NCI-H2171 treated with DMSO at 0.1 percent for 48 hours (cell line): ENCODE measurements at places on chromosomes 4 and X.

GRCh38 chr4:97185233-97185632 lies 958.0 kb downstream of the STPG2 start:
- no peak for DNase-seq

GRCh38 chr4:32672359-32672758 lies 1952.2 kb downstream of the PCDH7 start:
- no peak for DNase-seq

- DNase-seq: no peak
Observed at GRCh38 chr4:163941221-163941905, 446.9 kb downstream of the TMA16 start.

DNA sequence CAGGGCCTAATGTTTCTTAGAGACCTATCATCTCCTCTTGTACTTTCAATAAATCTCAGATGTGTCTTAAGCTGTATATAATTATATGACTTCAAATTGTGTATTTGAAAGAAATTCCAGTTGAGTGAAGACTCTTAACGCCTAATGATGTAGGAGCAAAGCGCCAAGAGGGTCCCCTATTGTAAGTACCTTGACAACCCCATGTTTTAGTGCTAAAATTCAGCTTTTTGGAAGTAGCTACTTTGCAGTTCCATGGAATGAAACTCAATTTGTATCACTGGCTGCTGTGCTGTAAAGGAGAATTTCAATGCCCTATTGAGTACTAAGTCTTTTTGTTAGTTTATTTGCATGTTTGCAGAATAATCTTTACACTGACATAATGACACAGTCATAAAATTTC lies 1826.6 kb upstream of the AGA start:
- no peak for DNase-seq

GRCh38 chrX:41711021-41711667 lies 12.8 kb upstream of the GPR82 start:
- no peak for DNase-seq

DNA sequence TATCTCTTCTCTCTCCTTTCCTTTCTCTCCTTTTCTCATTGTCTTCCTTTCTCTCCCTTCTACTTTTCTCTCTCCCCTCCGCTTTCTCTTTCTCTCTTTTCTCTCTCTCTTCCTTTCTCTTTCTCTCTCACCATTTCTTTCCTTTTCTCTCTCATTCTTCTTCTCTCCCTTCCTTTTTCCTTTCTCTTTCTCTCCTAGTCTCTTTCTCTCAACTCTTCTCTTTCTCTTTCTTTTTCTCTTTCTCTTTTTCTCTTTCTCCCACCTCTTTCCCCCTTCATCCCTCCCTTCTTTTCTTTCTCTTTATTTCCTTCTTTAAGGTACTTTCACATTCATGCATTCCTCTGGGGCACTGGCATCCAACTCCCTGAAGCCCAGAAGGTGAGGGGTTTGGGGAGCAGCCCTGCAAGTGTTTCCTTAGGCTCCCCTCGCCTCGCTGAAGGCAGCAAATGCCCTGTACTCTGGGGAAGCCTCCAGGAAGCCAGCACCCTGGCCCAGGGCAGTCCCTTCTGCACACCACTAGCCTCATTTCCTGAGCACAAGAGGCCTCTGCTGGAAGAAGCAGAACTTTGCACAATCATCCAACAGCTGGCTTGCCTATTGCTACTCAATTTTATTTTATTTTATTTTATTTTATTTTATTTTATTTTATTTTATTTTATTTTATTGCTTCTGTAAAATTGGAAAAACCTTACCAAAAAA lies 124.2 kb downstream of the NFKB1 start:
- no peak for DNase-seq

- DNase-seq: no peak
Observed at GRCh38 chr4:45345558-45345957, 619.2 kb upstream of the GNPDA2 start.
